GM23248 (cell line): ENCODE measurements at places on chromosomes 13 and 19. TPM values are rescaled to one million over a fixed set of nuclear protein-coding genes. Genes with fewer than 3 reads are reported as not detected.

The ZNF471 gene
- total RNA-seq = 4.7 and 6.1 TPM in 2 replicates

DNA sequence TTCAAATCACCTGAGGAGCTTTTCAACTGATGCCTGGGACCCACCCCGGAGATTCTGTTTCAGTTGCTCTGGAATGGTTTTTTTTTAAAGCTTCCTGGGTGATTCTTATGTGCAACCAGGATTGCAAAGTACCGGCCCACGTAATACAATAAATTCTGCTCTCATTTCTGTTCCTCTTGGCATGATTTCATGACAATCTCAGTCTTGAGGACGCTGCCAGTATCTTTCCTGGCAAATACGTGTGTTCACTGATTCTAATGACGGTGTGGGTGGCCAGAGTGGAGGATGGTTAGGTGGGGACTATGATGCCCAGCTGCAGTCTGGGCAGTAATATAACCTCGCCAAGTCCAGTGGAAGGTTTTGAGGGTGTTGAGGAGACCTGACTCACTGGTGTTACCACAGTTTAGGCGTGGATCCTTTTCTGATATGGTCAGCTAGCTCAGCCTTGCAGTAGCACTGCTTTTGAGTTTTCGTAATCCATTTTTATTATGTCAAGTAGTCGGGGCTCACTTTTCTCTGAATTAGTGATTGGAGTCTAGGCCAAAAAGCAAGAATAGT is 49.4 kb downstream of the FAM124A start:
- DNase-seq = peak; percentile 12

DNA sequence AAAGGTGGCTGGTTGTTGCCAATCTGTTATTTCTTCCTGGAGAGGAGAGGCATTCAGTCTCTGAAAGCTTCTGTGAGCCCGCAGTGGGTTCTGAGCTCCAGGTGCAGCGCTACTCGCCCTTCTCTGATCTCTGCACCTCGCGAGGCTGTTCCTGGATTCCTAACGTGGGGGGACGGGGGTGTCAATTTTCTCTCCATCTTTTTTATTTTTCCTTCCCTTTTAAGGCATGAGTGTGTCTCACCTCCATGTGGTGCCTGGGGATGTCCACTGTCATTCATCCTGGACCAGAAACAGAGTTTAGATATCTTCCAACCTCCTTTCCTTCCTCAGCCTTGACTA is 626 bp downstream of the ZNF233 start:
- no peak for DNase-seq

GRCh38 chr19:10107817-10108367 is 1.7 kb downstream of the PPAN start:
- DNase-seq = no peak

DNA sequence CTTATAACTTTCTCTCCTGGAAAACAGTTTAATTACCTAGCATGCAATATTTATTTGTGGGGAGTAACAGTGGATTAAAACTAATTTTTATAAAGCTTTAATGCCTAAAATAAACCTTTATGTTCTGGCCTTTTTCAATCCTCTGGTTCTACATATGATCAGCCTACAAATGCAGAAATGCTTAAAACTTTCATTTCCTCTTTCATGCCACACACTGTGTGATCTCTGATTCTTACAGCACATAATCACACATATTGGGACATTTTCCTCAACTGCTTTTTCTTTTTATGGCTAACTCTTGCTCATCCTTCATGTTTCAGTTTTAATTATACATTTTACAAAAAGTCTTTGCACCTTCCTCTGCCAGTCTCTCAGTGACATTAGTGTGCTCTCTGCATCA is 910.8 kb upstream of the SLITRK6 start:
- no peak for DNase-seq

GRCh38 chr13:35211949-35212348 is 264.5 kb downstream of the MAB21L1 start:
- DNase-seq = no peak

DNA sequence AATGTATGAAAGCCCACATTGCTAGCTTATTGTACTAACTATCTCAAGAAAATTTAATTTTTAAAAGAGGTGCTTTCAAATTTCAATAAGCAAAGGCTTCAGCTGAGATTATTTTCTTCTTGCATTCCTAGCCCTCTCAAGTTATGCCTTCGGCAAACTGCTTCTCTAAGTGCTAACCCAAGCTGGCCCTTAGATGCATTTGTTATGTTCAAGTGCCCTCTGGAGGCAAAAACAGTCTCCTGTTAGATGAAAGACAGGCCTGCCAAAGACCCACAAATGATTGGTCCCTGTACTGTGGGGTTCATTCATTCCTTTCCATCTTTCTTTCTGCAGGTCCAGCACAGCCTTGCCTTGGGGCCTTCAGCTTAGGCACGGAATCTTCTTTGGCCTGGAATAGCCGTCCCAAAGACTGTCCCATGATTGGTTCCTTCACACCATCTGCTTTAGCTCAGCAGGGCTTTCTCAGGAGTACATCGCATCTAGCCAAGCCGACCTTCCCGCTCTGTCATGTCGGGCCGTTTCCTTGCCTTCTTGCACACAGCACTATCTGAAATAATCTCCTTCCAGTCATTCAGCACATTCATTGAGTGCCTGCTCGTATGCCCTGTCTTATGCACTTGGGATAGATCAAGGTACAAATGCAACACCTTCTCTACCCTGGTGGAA is 26.4 kb upstream of the TPTE2 start:
- peak; percentile 63 for DNase-seq

GRCh38 chr19:35291259-35291658 is 702 bp upstream of the MAG start:
- no peak for DNase-seq

The TINCR gene
- total RNA-seq = 1.6 TPM in 1 of 2 replicates, not detected in the other

DNA sequence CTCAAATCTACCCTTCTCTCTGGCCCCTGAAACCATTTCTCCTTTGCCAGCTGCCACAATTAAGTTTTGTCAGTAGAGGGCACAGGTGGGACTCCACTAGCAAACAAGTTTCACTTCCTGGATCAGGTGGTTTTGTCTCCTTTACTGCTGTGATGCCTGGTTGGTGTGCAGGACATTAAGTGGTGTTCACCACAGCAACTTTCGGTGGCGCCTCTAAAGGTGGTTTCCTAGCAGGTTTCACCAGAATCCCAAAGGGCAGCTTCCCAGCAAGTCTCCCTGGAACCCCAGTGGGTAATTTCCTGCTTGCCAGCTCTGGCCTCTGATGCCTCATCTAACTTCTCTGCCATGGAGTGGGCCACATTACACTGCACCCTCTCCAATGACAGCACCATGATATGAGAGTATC is 16.6 kb downstream of the MED4 start:
- DNase-seq = peak; percentile 13

DNA sequence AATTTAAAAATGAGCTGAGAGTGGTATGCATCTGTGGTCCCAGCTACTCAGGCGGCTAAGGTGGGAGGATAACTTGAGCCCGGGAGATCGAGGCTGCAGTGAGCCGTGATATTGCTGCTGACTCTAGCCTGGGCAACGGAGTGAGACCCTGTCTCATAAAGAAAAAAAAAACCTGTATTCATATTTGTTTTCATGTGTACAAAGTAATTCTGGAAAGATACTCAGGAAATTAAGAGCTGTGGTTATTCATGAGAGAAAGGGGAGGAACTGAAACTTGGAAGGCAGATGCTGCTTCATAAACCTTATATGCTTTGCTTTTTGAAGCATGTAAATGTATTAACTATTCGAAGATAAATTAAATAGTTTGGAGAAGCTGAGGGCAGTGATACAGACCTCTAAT is 8.8 kb upstream of the RLN3 start:
- DNase-seq = no peak

DNA sequence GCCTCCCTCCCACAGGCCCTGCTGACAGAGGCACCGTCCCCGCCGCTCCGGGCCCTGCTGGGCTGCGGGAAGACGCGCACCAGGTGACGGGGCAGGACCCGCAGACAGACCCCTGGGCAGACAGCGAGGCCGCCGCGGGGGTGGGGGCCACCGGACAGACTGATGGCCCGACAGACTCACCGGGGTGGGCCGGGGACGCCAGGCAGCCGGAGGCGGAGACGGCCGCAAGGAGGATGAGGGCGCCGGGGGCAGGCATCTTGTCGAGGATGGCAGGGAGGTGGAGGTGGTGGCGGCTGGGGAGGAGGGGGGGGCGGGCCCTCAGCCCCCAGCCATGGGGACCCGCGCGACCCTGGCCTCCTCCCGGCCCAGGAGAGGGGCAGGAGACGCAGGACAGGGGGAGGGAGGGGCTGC is 309 bp downstream of the LMTK3 start:
- DNase-seq = no peak

DNA sequence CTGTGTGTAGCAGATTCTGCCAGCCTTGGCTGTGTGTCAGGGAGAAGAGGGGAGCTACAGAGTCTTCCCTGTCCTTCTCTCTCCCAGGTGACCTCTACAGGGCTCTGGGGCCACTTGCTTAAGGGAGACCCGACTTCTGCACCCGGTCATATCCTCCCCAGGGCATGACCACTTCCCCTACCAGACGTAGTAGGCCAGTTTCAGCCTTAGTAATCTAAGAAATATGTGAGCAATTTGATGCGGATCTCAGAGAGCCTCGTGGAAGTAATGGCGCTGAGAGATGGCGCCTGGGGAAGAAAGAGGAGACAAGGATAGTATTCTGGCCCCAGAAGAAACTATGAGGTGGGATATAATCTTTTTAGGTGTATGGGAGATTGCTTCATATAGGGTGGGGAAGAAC is 41.9 kb downstream of the NFIX start:
- peak; percentile 92 for DNase-seq

- DNase-seq = no peak
These were observed 10.6 kb upstream of the RAB20 start for GRCh38 chr13:110571896-110572777.

DNA sequence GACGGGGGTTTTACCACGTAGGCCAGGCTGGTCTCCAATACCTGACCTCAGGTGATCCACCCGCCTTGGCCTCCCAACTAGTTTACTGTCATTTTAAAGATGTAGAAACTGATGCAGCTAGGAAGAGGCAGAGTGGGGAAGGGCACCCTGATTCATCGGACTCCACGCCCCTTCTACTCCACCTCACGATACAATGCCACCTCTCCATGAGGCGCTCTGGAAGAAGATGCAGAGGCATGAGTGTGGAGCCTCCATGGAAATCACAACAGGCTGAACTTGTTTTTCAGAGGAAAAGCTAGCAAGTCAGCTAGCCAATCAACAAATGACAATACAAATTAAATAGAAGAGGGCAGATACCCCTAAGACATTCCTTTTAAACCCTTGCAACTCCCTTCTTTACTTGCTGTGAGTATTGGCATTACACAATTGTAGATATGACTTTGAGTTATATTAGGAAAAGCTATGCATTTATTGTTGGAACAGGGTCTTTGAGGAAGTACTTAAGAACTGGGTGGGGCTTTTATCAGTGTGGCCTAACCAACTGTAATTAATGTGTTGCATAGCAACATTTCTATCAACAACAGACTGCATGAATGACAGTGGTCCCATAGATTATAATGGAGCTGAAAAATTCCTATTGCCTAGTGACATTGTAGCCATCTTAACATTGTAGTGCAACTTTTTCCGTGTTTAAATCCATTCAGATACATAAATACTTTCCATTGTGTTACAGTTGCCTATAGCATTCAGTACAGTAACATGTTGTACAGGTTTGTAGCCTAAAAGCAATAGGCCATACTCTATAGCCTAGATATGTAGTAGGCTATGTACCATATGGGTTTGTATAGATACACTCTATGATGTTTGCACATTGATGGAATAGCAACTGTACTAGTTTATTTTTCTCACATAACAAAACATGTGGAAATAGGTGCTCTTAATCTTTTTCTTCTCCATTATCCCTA is 17.6 kb downstream of the WDFY2 start:
- DNase-seq = no peak

DNA sequence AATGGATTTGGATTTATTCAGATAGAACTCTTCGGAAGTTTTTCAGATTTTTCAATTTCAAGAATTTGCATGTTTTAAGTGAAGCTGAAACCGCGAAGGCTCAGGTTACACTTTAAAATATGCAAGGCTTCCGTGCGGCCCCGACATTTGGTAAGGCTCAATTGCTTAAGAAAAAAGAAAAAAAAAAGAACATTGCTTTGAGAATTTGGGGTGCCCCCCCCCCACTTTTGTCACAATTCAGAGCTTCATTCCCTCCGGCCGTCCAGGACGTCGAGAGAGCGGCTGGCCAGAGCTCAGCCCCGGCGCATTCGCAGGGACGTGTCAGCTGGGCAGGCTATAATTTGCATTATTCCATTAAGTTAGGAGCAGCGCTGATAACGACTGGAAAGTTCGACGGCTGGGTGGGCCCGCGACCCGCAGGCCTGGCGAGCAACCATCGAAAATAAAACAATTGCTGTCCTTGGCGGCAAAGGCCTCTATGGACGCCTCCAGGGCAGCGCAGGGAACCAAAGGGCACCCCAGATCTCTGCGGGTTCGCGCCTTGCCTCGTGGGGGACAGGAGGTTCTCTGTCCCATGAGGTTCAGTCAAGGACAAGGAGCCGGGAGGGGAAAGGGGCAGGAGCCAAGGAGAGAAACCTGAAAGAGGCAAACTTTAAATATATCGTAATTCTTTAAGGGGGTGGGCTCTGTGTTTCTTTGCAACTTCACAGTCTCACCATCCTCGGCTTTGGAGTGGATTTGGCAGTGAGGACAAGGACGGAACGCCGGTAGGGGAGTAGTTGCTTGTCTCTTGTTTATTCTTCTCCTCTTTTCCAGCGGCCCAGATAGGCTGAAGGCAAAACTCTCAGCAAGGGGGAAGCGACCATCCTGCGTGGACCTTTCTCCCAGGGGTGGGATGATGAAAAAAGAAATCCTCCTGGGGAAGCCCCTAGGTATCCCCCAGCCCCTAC is 7.0 kb downstream of the SOX21 start:
- DNase-seq = no peak

- no peak for DNase-seq
These were observed 310.4 kb downstream of the IRS2 start for GRCh38 chr13:109476001-109476400.

DNA sequence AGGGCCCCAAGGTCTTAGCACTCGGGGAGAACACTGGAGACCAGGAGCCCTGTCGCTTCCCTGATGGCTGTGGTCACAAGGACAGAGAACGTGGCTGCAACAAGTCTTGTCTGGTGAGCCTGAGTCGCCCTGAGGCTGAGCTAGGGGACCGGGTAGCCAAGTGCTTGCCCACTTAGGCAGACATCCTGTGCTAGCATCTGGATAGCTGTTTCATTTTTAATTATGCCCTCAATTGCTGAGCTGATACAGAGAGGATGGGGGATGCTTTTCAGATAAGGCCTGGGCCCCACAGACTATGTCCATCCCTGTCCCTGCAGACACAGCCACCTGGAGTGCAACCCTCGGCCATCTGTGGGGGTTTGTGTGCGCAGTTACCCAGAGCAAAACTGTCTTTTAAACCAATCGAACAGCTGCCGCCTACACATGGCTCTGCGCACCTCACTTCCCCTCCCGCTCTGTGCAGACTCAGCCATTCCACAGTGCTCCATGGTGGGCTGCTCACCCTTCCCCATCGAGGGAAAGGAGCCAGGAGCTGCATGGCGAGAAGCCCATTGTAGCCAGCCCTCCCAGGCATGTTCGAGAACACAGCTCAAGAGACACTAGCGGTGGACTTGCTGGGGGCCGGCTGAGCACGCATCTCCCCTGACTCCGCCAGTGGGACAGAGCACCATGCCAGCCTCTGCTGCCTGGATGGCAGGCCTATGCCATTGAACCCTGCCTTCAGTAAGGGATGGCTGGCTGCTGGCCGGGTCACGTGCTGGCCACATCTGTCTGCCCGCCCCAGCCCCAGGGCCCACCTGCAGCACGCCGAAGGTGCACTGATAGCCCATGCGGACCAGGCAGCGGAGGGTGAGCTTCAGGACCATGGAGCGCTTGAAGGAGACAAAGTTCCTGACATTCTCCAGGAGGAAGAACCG is 19.4 kb upstream of the EIF3G start:
- no peak for DNase-seq

The ZNF556 gene
- not detected in 2 replicates for total RNA-seq

- DNase-seq = no peak
These were observed 11.0 kb downstream of the KLHL26 start for GRCh38 chr19:18647807-18648206.

The PEAK3 gene
- total RNA-seq = not detected in 2 replicates

GRCh38 chr19:44636439-44637389 is 7.0 kb upstream of the PVR start:
- DNase-seq = no peak
